ENCODE measurements at places on chromosomes 6 and 20. TPM values are rescaled to one million over a fixed set of nuclear protein-coding genes. Genes with fewer than 3 reads are reported as not detected.

Gene SLPI
- not detected for total RNA-seq

GRCh38 chr6:158991017-158991723 is 8.8 kb downstream of the RSPH3 start:
- DNase-seq, result no peak

Gene CST5
- total RNA-seq, result not detected

GRCh38 chr20:46549188-46549972 is 1.1 kb downstream of the OCSTAMP start:
- DNase-seq, result no peak

- no peak for DNase-seq
Measured at GRCh38 chr6:66499851-66500250, 792.8 kb upstream of the EYS start.
